ENCODE measurements at places on chromosomes 1 and 21.

- no peak for DNase-seq
These were observed 876 bp downstream of the DENND2C start for GRCh38 chr1:114668784-114669561.

DNA sequence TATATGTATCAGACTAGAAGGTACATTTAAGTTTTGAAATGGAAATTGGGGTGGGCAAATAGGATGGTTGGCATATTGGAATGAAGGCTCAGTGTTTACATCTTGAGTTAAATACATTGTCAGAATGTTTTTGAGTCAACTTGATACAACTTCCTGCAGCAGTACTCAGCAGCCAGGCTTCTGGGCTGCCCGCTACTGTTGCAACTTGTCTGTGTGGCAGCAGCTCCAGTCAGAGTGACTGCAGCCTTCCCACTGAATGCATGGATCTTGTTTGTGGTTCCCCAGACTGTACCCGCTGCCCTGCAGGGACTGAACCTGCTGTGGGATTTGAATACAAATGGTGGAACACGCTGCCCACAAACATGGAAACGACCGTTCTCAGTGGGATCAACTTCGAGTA lies 24.9 kb upstream of the SARS1 start:
- DNase-seq = no peak

DNA sequence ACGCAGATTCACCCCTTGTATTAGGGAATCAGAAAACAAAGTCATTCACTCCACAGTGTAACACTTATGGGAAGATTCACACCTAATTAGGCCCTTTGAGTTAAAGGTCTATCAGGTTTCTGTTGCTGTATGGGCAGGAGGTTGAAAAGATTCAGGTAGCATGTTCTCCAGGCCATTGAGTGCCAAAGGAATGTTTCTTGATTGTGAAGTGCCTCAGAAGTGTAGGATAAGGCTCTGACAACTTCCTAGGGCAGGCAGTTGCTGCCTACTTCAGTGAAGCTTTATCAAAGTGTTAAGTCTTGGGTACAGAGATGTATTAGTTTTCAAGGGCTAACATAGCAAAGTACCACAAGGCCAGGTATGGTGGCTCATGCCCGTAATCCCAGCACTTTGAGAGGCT lies 48.7 kb upstream of the RGS18 start:
- no peak for DNase-seq

DNA sequence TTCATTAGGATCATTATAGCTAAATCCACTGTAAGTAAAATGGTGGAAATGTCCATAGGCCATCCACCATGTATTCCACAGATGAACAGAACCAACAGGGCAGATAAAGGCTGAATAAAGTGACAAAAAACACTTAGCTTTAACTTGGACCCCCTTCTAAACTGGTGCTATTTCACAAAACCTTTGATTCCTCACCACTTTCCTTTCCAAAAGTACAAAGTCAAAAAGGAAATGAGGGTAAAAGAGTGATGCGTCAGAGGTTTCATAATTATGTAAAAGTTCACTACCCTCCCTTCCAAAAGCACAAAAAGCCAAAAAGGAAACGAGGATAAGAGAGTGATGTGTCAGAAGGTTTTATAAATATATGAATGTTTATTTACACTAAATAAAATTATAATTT lies 172.2 kb downstream of the TBX15 start:
- DNase-seq = no peak

DNA sequence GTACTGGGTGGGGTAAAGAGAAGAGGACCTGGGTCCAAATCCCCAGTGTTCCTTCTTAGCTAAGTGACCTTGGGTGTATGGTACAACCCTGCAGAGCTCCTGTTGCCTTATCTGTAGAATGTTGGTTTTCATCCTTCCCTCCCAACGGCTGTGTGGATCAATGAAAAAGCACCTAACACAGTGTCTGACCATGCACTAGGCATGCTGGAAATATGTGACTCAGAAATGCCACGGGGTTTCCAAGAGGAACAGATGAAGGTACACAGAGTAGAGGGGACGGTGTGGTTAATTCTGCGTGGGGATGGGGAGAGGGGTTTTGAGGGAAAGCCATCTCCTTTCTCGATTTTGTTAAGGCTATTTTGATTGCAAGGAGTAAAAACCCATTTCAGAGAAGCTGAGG lies 8.6 kb downstream of the NIPAL3 start:
- no peak for DNase-seq

DNA sequence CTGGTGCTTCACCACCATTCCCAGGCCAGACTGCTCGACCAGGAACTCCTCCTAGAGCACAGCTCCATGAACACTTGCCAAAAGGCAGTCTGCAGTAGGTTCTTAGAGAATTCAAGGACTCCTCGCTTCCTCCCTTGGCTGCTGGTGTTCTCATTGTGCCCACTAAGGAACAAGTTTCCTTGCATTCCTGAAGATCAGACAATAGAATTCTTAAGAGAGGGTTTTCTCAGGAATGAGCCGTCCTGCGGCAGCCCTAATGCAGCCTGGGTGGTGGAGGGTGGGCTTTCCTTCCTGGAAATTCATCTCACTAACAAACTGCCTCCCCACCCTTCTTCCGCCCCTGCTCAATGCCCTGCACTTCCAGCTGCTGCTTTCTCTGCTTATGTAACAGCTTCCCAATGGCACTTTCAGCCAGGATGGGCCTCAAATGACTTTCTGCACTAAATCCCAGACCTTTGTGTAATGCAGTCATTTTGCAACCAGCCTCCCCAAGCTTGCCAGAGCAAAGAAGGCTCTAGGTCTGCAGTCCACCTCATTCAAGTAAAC lies 287.9 kb downstream of the PLPP3 start:
- peak; percentile 24 for DNase-seq

GRCh38 chr1:169491845-169492281 lies 6.1 kb upstream of the SLC19A2 start:
- DNase-seq = no peak

- DNase-seq = no peak
These were observed 58.4 kb upstream of the SSBP3 start for GRCh38 chr1:54464477-54465146.

DNA sequence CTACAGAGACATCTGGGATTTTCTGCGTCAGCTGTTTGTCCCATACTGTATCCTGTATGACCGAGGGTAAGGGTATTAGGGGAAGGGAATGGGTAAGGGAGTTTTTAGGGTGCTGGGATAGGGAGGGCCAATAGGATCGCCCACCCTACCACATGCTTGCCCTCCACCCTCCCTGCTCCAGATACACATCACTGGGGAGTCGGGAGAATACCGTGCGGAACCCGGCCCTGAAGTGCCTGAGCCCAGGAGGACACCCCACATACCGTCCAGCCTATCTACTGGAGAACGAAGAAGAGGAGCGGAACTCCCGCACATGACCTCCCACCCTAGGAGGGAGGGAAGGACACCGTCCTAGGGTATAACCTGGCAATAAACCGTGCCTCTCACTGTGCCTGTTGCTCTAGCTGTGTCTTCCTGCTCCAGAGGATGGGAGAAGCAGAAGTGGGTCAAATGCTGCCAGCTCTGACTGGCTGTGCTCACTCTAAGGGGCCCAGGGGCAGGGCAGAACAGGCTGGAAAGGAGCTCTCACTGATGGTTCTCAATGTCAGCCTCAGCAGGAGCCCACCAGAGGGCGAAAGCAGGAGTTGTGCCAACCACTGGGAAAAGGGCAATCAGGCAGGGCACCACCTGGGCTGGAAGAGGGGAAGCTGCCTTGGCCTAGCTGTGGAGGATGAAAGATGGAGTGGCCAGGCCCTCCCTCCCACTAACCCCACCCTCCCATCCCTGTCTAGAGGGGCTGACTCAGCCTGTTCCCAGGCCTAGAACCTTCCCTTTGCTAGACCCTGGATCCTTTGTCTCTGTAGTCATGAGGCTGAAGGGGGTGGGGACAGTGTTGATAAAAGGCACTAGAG lies 440 bp upstream of the LENEP start:
- peak; percentile 21 for DNase-seq
